Natural killer cell treated with Interleukin-12 subunit alpha and Interleukin-12 subunit beta and Interleukin-15 and Interleukin-18, amount 100 ng/mL, for 72 hours (primary cell): ENCODE measurements at places on chromosomes 4 and X. TPM values are rescaled to one million over a fixed set of nuclear protein-coding genes. Genes with fewer than 3 reads are reported as not detected.

VSIG1 gene
- total RNA-seq, result not detected

NMU gene
- total RNA-seq, result not detected

FTSJ1 gene
- 120 TPM for total RNA-seq

PIGA gene
- 26.8 TPM for total RNA-seq

ERCC6L gene
- total RNA-seq, result 10.8 TPM

TRPC5OS gene
- total RNA-seq, result not detected

MSX1 gene
- 0.24 TPM for total RNA-seq

MAGEA11 gene
- not detected for total RNA-seq

CACNA1F gene
- 0.14 TPM for total RNA-seq

CCDC110 gene
- not detected for total RNA-seq

CITED1 gene
- total RNA-seq, result 0.38 TPM

PTTG2 gene
- 3.2 TPM for total RNA-seq

TLR1 gene
- 15.5 TPM for total RNA-seq

SLITRK4 gene
- not detected for total RNA-seq

TEX11 gene
- total RNA-seq, result not detected

EXOC1L gene
- not detected for total RNA-seq

MMRN1 gene
- 0.31 TPM for total RNA-seq

IL3RA gene
- 29.2 TPM for total RNA-seq

STK32B gene
- total RNA-seq, result not detected

NEIL3 gene
- 5.9 TPM for total RNA-seq

SLC10A6 gene
- not detected for total RNA-seq

MYOZ2 gene
- not detected for total RNA-seq

GAGE12F gene
- not detected for total RNA-seq

ACE2 gene
- total RNA-seq, result not detected

MGST2 gene
- 19.0 TPM for total RNA-seq

ABCD1 gene
- total RNA-seq, result 12.2 TPM

TEX13B gene
- total RNA-seq, result not detected

POU3F4 gene
- not detected for total RNA-seq

INPP4B gene
- total RNA-seq, result 3.2 TPM

HHIP gene
- total RNA-seq, result not detected

GNL3L gene
- 57.1 TPM for total RNA-seq

NAP1L3 gene
- total RNA-seq, result 0.48 TPM

NSUN7 gene
- total RNA-seq, result not detected

PAGE3 gene
- not detected for total RNA-seq

PHOX2B gene
- not detected for total RNA-seq

FAT1 gene
- not detected for total RNA-seq

MAPK10 gene
- 0.28 TPM for total RNA-seq

CT47B1 gene
- not detected for total RNA-seq

SEPSECS gene
- 11.3 TPM for total RNA-seq

SNCA gene
- total RNA-seq, result 6.2 TPM

CYLC1 gene
- not detected for total RNA-seq

HSFX1 gene
- 0.33 TPM for total RNA-seq

REELD1 gene
- total RNA-seq, result 1.0 TPM

AR gene
- total RNA-seq, result not detected

ZNF732 gene
- not detected for total RNA-seq

TMEM35A gene
- total RNA-seq, result not detected

ENPEP gene
- total RNA-seq, result 0.05 TPM

ADAMTS3 gene
- not detected for total RNA-seq

SUPT20HL2 gene
- not detected for total RNA-seq

RAB40A gene
- total RNA-seq, result not detected

BEND4 gene
- total RNA-seq, result 0.11 TPM

MAGEB6 gene
- total RNA-seq, result not detected

NDST3 gene
- not detected for total RNA-seq

MAGEC3 gene
- not detected for total RNA-seq

MAN2B2 gene
- total RNA-seq, result 23.8 TPM

ADH1A gene
- not detected for total RNA-seq

SLC9B1 gene
- not detected for total RNA-seq

MAB21L2 gene
- not detected for total RNA-seq
